ENCODE measurements at places on chromosomes 11 and 22.

DNA sequence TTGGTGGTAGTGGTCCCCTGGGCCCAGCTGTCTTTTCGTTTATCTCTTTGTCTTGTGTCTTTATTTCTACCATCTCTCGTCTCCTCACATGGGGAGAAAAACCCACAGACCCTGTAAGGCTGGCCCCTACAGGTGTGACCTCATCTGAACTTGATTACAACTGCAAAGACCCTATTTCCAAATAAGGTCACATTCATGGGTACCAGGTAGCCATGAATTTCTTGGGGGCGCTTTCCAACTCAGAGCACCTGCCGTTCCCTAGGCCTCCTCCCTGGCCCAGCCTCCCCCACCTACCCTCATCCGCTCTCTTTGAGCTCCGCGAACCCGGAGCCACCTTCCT is 14.0 kb upstream of the RRP7A start:
- DNase-seq, result no peak

- DNase-seq, result no peak
These were observed 34.8 kb upstream of the ALKBH3 start for GRCh38 chr11:43845816-43846215.

DNA sequence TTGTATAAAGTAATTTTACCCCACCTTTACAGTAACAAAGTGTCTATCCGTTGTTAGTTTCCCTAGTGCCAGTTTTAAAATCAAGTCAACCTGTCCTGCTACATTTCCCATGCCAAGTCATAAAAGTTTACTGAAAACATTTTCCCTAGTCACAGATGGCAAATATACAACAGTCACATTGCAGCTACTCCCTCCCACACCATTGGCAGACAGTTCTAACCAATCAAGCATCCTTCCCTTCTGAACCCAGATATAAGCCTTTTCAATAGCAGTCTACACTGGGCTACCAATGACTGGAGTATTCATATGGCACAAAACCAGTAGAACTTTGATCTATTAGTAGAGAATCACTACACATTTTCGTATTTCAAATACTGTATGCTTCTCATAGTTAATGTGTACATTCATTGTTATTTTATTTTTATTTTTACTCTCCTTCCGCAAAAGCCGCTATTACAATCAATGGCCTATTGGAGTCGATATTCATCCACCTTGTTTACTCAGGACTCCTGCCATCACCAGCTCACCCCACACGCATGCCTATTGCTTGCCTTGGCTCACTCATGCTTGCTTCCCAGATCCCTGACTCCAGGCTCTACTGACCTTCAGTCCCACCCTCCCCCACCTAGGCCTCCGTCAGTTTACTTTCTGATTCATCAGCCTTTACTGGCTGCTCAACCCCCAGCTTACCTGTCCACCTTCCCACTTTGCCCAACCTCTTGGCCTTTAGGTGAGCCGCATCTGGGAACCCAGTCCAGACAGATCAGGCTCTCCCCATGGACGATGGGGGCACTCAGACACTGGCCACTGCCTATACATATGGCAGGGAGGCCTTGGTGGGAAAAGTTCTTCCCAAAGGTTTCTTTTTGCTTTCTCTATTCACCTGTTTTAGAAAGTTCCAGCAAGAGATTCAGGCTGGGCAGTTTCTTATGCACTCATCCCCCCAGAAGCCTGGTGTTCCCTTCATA is 408.4 kb downstream of the SOX6 start:
- no peak for DNase-seq

DNA sequence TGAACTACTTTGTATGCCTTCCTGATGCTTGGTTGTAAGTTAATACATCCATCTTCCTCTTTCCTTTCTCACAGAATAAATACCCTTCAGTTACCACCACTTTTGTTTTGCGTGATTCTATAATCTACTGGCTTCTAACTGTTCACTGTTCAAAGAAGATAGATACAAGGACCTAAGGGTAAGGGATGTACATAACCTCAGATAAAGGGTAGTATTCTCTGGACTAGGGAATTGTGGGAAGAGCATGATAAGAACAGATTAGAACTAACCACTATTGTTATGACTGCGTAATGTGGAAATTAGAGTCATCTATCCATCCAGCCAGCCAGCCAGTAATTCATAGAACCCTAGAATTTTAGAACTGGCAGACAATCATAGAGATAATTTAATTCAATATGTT is 36.4 kb downstream of the MAP6 start:
- DNase-seq, result no peak

- DNase-seq, result no peak
These were observed at the start of gene POU2AF2 for GRCh38 chr11:111245425-111245824. POU2AF2 (plus strand) TSS chr11:111245725; CDS start chr11:111245854, 129 bp downstream.

- no peak for DNase-seq
These were observed 17.3 kb upstream of the RAPSN start for GRCh38 chr11:47466201-47466600.

- DNase-seq, result no peak
These were observed 182.4 kb downstream of the SPON1 start for GRCh38 chr11:14144934-14145333.

DNA sequence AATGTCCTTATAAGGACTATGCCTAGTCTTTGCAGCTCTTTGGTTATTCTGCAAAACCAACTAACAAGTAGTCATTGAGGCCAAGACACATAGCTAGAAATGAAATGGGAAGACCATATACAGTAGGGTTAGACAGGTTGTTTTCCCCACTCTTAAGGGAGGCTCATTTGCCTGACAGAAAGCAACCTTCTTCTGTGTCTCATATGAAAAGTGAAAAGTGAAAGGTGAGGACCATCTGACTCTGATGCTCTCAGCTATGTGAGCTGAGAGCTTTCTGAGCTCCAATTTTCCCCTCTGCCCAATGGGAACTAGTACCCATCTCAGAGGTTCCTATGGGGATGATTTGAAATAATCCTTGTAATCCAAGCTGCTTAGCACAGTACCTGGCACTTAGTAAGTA is 142.0 kb upstream of the BDNF start:
- no peak for DNase-seq

GRCh38 chr22:36182857-36183256 is 18.8 kb downstream of the APOL4 start:
- no peak for DNase-seq

DNA sequence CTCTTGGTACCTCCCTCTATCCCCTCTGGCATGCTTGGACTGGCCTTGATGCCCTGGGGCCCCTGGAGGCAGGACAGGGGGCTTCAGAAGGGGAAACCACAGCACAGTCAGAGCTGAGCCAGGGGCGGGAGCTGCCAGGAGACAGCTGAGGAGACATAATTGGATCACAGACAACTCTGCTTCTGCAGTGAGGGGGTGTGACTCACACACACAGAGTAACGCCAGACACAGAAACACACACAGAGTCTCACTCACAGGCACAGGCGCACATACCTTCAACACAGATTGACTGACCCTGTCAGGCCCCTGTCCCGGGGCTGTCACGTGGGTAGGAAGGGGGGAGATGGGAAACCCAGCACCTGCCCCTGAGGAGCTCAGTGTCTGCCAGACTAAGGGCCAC is 20.6 kb downstream of the STARD10 start:
- DNase-seq, result peak; percentile 55

GRCh38 chr11:8081591-8082250 is 710 bp downstream of the TUB start:
- no peak for DNase-seq

GRCh38 chr22:24421428-24421931 is 5.9 kb upstream of the ADORA2A start:
- no peak for DNase-seq

DNA sequence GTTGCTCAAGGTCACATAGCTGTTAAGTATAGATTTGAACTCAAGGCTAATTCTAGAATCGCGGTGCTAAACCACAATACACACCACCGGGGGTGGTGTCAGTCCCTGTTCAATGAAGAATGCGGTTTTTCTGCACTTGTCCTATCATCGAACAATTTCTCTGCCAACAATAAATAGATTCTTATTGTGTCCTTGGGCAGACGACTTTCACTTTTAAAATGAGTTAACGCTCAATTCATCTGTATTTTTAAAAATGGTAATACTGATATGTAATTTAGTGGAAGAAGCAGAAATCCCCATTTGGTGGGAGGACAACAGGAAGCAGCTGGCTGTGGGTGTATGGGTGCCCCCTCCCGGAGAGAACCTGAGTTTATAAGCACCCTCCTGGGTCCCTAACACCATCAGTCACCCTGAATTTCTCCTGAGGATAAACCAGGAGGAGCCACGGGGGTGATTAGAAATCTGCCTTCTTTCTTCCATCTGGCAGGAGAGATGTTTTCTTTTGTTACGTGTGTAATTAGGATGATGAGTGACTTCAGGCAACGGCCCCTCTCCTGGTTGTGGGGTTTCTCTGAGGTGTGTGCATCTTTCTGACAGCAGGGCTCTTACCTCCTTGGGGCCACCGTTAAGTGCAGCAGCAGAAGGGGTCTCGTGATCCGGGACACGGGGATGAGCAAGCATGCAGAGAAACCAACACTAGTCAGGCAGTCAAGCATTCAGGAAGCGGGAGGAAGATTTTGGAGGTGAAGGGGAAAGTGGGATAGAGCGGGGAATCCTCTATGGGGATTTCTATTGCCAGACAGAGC is 87.7 kb downstream of the GRAMD1B start:
- DNase-seq, result no peak

DNA sequence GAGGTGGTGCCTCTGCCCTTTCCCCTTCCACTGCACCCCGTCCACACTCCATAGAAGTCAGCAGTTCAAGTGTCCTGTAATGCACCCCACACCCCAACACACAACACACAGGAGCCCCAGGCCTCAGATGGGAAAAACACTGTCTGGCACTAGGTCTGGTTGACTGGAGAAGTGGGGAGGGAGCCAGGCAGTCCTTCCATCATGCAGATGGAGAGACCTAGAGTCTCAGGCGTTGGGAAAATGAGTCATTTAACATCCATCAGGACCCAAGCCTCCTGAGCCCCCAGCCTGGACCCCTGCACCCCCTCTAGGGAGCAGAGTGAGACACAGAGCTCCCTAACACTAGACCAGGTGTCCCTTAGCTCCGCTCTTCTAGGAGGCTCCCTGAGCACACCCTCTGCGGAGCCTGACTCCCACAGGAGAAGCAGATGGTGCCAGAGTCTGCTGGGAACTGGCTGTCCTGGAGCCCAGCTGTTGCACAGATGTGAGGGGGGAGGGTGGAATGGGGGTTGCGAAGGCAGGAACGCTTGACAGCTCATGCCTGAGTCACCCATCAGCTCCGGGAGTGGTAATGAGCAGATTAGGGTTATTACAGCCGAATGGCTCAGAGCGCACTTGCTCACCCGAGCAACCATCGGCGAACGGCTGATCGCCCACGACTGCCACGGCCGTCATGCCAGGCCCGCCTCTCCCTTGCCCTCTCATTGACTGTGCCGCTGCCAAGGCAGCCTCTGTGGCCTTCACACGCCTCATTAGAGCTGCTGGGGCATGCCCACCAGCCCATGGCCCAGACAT is 22.1 kb upstream of the SYT7 start:
- DNase-seq, result peak; percentile 94

DNA sequence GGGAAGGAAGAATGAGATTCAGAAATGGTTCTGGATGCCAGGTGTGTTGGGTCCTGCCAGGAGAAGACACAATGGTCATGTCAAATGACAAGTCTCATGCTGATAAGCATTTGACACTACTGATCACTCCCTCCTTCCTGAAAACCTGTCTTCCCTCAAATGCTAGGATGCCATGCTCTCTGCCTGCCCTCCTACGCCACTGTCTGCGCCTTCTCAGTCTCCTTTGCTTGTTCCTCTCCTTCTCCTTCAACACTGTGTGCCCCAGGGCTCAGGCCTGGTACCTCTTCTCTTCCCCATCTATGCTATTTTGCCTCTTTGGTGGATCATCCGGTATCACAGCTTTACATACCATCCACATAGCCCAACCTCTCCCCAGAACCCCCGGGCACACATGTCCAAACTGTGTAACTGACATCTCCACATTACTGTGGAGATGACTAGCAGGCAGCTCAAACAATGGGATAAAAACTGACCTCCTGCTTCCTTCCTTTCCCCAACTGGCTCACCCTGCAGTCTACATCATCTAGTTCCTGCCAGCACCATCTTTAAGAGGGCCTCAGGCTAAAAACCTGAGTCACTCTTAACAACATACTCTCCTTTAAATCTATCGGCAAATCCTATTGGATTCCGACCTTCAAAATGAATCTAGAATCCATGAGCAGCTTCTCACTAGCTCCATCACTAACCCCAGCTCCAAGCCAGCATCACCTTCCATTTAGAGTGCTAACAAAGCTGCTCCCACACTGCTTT is 8.2 kb downstream of the AP1B1 start:
- peak; percentile 37 for DNase-seq

DNA sequence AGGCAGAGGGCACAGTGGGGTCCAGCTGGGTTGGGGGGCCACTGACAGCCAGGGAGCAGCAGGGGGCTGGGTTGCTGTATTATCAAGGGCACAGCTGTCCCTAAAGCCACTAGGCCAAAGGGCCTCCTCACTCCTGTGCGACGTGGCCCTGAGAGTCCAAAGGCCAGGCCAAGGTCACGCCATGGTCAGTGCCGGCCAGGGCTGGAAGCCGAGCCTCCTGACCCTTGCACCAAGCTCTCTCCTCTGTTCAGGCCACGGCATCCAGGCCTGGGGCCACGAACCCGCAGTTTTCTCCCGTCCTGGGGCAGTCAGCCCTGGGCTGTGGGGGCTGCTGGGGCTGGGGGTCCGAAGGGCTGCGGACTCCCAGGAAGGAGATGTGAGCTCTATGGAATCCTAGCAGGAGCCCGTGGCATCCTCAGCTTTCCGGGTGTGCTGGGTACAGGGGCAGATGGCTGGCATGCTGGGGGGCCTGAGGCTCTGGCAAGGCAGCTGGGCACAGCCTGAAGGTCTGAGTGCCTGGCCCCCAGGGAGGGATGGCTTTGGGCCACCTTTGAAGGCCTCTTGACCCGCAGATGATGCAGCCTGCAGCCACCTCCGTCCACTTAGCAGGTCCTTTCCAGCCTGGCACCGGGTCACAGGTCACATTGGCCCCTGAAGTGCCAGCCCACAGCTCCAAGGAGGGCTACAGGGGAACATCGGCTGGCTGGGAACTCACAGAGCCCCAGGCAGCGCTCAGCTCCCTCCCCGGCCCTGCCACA is 17.3 kb upstream of the PPARA start:
- no peak for DNase-seq

DNA sequence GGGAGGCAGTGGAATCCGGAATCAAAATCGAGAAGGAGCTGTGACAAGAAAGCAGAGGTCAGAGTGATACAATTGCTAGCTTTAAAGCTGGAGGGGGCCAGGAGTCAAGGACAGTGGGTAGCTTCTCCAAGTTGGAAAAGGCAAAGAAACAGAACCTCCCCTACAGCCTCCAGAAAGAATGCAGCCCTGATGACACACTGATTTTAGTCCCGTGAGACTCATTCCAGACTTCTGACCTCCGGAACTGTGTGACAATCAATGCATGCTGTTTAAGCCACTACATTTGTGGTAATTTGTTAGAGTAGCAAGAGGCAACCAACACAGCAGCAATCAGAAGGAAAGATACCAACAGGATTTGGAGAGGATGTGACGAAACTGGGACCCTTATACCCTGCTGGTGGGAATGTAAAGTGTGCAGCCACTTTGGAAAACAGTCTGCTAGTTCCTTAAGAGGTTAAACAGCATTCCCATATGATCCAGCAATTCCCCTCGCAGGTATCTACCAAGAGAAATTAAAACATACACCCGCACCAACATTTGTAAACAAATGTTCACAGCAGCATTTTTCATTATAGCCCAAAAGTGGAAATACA is 66.7 kb downstream of the DSCAML1 start:
- DNase-seq, result no peak

Data from AG09309 (cell line).